ENCODE measurements at places on chromosomes 3 and 15.

- DNase-seq: no peak
Observed at GRCh38 chr3:152276681-152277080, 8.0 kb downstream of the MBNL1 start.

DNA sequence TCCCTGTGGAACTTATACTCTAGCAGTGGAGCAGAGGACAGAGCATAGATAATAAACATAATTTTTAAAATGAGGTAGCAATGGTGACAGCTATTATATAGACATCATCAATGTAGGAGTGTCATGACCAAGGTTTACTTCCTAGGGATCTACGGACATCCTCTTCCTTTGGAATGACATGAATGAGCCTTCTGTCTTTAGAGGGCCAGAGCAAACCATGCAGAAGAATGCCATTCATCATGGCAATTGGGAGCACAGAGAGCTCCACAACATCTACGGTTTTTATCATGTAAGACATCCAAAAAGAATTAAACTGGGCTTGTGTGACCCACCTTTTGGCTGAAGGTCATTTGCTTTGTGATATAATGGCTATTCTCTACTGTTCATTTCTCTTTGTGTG lies 30.1 kb upstream of the CAPN3 start:
- no peak for DNase-seq

GRCh38 chr3:3305084-3305483 lies 125.6 kb upstream of the CRBN start:
- no peak for DNase-seq

- DNase-seq: no peak
Observed at GRCh38 chr15:32656496-32656895, 15.0 kb downstream of the SCG5 start.

- DNase-seq: no peak
Observed at GRCh38 chr3:50122661-50123391, 32.3 kb upstream of the SEMA3F start.
